ENCODE measurements at places on chromosomes 1 and 21.

GRCh38 chr1:162391790-162392563 lies 10.4 kb downstream of the C1orf226 start:
- no peak for DNase-seq

- no peak for DNase-seq
These were observed 122.4 kb downstream of the SIPA1L2 start for GRCh38 chr1:232507571-232507970.

- no peak for DNase-seq
These were observed 26.8 kb downstream of the UMODL1 start for GRCh38 chr21:42097860-42098454.

GRCh38 chr1:8197493-8198282 lies 120.2 kb upstream of the SLC45A1 start:
- DNase-seq: no peak

- no peak for DNase-seq
These were observed 10.1 kb downstream of the IFNAR1 start for GRCh38 chr21:33334824-33335223.

DNA sequence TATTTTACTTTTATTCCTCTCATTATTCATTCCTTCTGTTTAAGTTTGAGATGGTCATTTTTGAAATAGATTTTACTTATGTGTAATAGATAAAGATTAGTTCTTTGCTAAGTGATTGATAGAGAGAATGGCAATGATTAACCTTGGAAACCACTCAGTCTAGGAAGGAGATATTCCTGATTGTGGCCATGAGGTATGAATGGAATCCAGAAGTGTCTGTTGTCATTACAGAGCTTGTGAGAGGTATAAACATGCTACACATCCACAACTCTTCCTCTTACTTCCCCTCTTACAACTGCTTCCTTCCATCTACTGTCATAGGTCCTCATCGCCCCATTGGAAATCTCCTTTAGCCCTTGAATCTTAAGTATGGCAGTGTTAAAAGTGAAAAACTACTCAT lies 988.8 kb upstream of the B3GALT2 start:
- no peak for DNase-seq

GRCh38 chr1:3463013-3463385 lies 8.5 kb downstream of the ARHGEF16 start:
- DNase-seq: no peak

- DNase-seq: no peak
These were observed 25.6 kb upstream of the ENO1 start for GRCh38 chr1:8903908-8904650.

Data from activated T-cell treated with anti-CD3 and anti-CD28 coated beads, Interleukin-2, amount 50 U/mL, for 24 hours (primary cell).